Immature natural killer cell (primary cell): ENCODE measurements at places on chromosomes 12 and 14.

GRCh38 chr12:79233341-79233781, 368.8 kb downstream of the SYT1 start:
- no peak for DNase-seq

- no peak for DNase-seq
These were observed 44.4 kb upstream of the KCNK13 start for GRCh38 chr14:90017371-90017770.

DNA sequence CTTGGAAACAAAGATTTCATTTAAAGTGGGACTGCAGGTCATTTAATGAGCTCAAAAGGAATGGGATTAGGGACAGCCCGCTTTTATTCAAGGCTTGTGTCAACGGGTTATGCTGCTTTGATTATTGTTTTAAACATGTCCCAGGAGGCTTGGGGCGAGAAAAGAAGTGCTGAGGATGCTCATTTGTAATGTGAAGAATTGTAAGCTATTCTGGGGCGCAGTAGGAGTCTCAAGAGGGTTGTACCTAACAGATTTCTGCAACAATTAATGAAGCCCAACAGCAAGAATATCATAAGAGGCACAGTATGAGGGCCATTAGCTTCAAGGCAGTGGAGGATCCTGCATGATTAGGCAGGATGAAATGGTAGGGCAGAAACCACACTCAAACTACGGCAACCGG, 122.5 kb downstream of the KTN1 start:
- no peak for DNase-seq

DNA sequence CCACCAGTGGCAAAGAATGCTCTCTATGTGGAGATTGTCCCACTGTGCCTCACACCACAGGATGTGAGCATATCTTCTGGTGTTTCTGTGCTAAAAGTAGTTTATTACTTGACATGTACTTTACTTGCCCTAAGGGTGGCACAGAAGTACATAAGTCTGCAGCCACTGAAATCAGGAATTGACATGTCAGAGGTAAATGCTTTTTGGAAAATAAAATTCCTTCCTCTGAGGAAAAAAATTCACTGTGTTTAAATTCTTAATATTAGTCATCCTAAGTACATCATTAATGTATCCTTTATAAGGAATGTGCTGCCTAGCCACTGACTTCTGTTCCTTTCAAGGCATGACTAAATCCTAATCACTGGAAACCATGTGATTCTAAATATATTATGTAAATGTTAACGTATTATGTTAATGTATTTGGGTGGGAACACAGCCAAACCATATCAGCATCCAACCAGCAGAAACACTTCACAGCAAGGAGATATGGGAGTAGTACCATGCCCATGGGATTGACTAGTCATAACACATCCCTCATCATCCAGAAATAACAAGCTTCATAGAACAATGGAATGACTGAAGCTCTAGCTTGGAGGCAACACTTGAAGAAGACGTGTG, 239.7 kb upstream of the PPFIA2 start:
- DNase-seq, result no peak

DNA sequence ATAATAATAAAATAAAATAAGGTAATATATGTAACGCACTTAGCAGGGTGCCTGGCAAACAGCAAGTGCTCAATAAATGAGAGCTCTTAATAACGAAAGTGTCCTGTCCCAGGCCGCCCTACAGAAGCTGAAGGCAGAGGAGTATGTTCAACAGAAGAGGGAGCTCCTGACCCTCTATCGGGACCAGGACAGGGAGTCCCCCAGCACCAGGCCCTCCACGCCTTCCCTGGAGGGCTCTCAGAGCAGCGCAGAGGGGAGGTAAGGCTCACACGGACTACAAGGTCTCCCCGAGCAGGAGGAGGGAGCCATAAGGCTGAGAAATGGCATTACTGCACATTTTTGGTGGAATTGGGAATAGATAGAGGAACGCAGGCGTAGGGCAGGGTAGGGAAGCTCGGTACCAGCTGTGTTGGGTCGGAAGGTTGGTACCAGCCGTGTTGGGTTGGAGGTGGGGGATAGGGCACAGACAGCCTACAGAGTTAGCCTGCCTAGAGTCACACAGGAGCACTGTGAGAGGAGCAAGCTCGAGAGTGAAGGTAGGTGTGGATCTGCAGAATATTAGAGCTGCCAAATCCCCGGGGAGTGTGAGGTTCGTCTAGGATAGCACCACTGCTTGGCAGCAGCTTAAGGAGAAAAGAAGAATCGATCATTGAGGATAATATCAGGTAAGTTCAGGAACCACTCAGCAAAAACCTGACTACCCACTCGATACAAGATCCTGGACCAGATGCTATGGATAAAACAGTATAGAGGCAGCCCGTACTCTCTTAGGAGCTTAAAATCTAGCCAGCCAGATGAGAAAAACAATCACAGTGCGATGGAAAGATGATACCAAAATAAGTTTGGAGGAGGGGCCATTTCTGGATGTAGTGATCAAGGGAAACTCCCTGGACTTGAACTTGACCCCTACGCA, 15.3 kb downstream of the TNFRSF1A start:
- no peak for DNase-seq
